Caki2 (cell line): ENCODE measurements at places on chromosomes 7 and 10. TPM values are rescaled to one million over a fixed set of nuclear protein-coding genes. Genes with fewer than 3 reads are reported as not detected.

GRCh38 chr10:21517134-21518031 lies 8.1 kb downstream of the SKIDA1 start:
- peak; percentile 77 for DNase-seq

DNA sequence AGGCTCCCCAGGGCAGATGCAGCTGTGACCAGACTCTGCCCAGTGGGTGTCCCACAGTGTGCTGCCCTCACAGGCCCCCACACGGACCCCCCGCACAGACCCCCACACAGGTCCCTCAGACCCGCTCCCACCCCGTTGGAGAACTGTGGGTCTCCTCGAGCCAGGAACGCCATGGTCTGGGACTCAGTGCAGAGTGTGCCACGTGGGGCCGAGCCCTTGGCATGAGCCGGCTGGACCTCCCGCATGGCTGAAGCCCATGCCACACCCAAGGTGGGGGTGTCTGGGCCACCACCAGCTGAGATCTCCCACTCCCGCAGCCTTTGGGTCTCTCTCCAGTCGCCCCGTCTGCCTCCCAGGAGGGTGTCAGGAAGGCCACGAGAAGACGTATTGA lies 34.3 kb downstream of the JAKMIP3 start:
- no peak for DNase-seq

GRCh38 chr7:37336259-37336658 lies 112.4 kb downstream of the ELMO1 start:
- no peak for DNase-seq

GRCh38 chr10:91162495-91163268 lies 57.8 kb upstream of the PCGF5 start:
- peak; percentile 62 for DNase-seq

GRCh38 chr7:74294191-74294998 lies 5.2 kb downstream of the CLIP2 start:
- DNase-seq: no peak

GRCh38 chr7:35035511-35035961 lies 1.7 kb downstream of the DPY19L1 start:
- peak; percentile 72 for DNase-seq

- DNase-seq: no peak
Measured at GRCh38 chr7:36802459-36803135, 78.3 kb upstream of the AOAH start.

- DNase-seq: no peak
Measured at GRCh38 chr7:137944168-137944567, 57.7 kb downstream of the CREB3L2 start.

DNA sequence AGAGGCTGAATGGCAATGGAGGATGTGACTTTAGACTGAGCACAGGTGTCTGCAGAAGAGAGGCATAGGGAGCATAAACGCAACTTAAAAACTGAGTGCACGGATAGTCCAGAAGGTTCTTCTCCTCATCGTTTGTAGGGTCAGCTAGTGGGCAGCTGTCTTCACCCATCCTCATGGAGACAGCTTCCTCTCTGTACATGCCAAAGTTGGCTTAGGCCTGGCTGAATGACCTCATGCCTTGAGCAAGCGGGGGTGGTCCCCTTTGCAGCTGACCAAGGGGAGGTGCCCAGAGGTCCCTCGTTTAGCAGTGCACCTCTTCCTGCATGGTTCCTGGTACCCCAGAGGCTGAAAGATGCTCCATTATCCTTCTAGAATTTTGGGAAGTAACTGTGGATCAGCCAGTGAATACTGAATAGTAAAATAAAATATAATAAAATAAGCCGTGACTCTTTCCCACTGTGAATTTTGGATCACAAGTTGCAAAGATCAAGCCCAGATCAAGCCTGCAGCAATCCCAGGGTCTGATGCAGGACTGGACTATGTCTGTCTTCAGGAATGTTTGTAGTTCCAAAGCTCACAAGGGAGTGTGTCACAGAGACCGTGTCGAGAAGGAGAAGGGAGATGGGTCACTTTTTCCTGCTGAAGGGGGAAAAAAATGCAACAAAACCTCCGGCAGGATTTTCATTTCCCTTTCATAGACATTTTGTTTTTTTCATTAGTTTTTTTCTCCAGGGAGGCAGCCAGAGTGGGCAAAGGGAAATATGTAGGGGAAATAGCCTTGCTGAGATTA lies 295.3 kb upstream of the MKI67 start:
- DNase-seq: no peak

DNA sequence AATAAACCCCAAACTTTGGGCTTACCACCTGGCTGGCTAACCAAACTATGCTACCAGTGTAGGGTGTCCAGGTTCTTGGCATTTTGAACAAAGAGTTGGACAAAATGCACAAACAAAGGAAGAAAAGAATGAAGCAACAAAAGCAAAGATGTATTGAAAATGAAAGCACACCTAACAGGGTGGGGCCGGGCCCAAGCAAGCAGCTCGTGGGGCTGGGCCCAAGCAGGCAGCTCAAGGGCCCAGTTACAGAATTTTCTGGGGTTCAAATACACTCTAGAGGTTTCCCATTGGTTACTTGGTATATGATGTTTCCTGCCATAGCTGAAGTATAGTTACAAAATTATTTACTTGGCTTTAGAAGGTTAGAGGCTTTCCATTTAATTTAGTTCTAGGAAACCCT lies 15.7 kb downstream of the ACADSB start:
- no peak for DNase-seq

- DNase-seq: no peak
Measured at GRCh38 chr7:1597066-1597760, 27.4 kb upstream of the PSMG3 start.

- DNase-seq: no peak
Measured at GRCh38 chr10:1153805-1154351, 97.7 kb downstream of the WDR37 start.

DNA sequence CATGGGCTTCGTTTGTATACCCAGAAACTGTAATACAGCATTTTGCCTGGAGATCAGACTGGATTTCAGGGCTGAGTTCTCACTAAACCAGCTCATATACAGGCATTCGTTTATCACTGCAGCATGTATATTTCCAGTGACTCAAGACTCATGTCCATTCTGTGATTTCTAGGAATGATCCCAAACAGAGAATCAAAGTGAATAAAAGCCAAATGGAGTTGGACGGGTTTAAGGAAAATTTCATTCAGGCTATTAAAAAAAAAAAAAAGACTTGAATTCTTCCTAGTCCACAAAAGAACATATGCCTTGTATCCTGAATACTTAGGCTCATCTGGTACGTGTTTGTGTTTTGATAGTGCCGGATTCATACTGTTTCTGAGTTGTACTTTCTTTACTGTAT lies 46.8 kb downstream of the TET1 start:
- no peak for DNase-seq

DNA sequence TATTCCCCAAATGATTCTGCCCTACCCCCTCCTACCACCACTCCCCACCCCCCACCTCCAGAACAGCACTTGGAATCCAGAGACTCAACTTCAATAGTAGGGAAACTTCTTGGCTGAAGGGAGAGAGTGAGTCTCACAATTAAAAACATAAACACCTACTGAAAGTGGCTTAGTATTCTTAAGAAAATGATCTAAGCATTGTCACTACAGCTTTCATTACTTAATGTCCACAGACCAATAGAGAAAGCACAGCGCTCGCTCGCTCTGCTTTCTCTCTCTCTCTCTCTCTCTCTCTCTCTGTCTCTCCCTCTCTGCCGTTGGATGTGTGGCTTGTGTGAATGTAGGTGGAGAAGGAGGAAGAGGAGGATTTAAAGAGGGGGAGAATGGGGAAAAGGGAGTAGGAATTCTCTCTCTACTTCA lies 1.5 kb upstream of the SEMA3A start:
- peak; percentile 82 for DNase-seq

DNA sequence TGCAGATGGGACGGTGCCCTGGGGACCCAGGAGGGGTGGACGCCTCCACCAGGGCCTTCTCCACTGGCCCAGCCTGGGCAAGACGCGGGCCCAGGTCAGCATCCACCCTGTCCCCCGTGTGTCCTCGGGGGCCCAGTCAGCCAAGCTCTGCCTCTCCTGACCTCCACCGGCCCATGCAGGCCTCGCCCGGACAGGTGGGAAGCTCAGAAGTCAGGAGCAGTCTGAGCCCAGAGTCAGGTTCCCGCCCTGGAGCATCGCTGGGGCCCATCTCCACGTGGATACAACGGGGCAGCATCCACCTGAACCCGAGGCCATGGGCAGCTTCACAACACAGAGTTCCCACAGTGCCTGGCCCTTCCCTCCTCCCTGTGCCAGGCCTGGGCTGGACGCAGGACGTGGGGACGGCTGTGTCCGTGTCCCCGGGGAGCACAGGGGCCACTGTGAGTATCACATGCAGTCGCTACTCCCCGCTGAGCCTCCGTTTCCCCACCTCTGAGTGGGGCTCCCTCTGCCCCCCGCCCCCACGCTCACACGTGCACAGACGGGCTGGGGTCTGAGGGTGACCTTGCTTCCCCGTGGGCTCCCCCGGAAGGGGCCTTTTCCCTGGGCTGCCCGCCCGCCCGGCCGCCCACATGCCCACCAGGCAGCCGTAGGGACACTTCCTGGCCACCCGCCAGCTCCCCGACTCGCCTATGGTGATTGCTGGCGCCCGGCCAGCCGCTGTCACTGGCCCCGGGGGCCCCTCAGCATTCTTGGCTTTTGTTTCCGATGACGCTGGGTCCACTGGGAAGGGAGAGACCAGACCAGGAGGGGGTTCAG lies 64.3 kb downstream of the PDGFA start:
- no peak for DNase-seq

DNA sequence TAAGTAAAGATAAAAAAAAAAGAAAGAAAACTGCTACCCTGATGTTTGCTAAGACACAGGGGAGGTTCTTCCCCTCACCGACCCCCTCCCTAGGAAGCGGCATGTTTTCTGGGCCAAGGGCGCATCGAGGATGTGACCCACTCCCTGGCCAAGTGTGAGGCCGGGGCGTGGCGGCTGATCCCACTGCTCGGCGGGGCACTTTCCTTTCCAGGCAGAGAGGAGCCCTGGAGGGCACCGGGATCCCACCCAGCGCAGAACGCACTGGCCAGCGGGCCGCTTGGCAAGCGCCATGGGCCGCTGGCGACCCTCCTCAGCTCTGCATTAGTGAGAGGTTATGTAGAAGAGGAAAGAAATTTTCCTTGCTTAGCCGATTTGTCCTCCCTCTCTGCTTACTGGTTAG lies 93.4 kb downstream of the ZNF736 start:
- no peak for DNase-seq

DNA sequence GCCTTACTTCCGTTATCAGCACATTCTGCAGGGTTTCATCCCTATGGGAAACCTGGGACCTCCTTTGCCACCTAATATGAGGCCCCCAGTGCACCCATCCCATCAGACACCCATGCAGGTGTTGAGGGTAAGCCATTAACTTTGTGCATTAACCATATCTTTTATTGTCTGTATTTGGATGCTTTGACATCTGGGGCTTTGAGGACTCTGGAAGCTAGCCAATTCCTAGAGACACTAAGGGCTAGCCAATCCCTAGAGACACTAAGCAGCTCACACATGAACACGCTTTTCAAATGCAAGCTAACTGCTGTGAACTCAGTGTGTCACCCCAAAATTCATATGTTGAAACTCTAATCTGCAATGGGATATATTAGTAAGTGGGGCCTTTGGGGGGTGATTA lies 272.5 kb upstream of the COBL start:
- DNase-seq: no peak

- DNase-seq: no peak
Measured at GRCh38 chr10:133264461-133264860, 12.2 kb downstream of the ADAM8 start.

GRCh38 chr7:4906682-4907081 lies 23.2 kb upstream of the RADIL start:
- DNase-seq: no peak

GRCh38 chr7:71679480-71679879 lies 547.5 kb downstream of the GALNT17 start:
- DNase-seq: no peak

- DNase-seq: no peak
Measured at GRCh38 chr10:123087786-123088185, 48.0 kb upstream of the HMX3 start.

- no peak for DNase-seq
Measured at GRCh38 chr10:119509909-119510451, 32.5 kb downstream of the RGS10 start.

- no peak for DNase-seq
Measured at GRCh38 chr10:30216821-30217220, 132.3 kb downstream of the MTPAP start.

DNA sequence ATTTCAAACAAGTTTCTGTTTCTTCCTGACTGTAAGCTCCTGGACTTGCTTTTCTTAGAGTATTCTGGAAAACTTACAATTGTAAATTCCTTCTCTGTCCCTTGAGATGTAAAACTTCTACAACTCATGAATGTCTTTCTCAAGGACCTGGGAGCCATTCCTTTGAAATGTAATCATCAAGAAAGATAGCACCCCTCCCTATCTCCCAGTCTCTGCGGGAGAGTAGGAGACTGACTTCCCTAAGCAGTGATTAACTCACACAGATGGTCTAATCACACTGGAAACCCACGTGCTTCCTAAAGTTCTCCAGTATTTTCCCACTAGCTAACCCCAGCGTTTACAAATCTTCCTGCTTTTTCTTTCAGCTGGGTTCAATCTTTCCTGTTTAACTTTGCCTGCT lies 549.4 kb downstream of the SORCS1 start:
- no peak for DNase-seq

- no peak for DNase-seq
Measured at GRCh38 chr10:132388891-132389432, 8.0 kb upstream of the PWWP2B start.

GRCh38 chr7:18175801-18176450 lies 148.3 kb upstream of the PRPS1L1 start:
- DNase-seq: peak; percentile 14

- DNase-seq: no peak
Measured at GRCh38 chr7:135215698-135216097, 4.4 kb upstream of the WDR91 start.

Gene EPHB6
- 4.0 and 6.5 TPM in 2 replicates for total RNA-seq

Gene SFTPD
- 2.8 TPM in 1 of 2 replicates, not detected in the other for total RNA-seq

Gene HOXA5
- 53.0 and 130 TPM in 2 replicates for total RNA-seq

Gene SPDYE8
- total RNA-seq: not detected in 2 replicates

Gene LBX1
- total RNA-seq: not detected in 2 replicates

Gene ZNF273
- 1.1 and 8.4 TPM in 2 replicates for total RNA-seq

Gene SCART1
- total RNA-seq: 0.27 TPM in 1 of 2 replicates, not detected in the other

Gene LRRC27
- total RNA-seq: 12.7 and 13.6 TPM in 2 replicates

Gene MALRD1
- total RNA-seq: not detected in 2 replicates

Gene UPK3BL2
- total RNA-seq: 27.6 TPM in 1 of 2 replicates, not detected in the other

Gene PNLIP
- total RNA-seq: not detected in 2 replicates
